Astrocyte of the spinal cord (primary cell): ENCODE measurements at places on chromosomes 2 and 18.

- DNase-seq = peak; percentile 7
Measured at GRCh38 chr2:35428548-35428947, 927.0 kb upstream of the CRIM1 start.

- DNase-seq = no peak
Measured at GRCh38 chr2:44731505-44731904, 210.0 kb upstream of the SIX3 start.

DNA sequence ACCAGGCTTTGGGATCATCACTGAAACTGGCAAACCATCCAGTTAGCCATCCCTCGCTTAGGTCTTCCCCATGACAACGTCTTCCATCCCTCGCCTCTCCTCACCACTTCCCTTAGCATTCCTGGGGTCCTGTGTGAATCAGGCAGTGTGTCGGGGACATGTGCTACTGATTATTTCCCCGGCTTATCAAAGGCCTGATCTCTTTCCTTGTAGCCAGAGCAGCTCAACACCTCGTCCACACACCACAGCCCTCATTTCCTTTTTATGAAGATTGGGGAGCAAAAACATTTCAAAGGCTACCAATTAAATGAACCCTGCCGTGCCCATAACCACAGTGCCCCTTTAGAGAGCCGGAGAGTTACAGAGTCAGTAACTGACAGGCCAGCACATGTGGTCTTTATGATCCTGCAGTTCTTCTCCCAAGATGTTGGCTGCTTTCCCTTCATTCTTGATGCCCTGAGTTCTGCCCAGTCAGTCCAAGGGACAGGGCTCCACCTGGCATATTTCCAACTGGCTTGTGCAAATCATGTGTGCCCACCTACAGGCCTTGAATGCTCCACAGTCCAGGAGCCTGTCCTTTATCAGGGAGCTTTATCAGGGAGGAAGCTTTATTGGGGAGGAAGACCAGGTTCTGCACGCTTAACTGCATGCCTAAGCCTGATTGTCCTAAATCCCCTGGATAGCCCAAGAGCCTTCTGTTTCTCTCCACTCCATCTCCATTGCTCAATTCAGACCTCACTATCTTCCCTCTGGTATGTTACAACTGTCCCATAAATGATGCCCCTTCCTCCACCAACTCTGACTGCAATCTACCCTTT, 343.1 kb downstream of the CYRIA start:
- DNase-seq = no peak

- no peak for DNase-seq
Measured at GRCh38 chr2:16900405-16901025, 234.9 kb upstream of the CYRIA start.

GRCh38 chr2:233007270-233007669, 5.8 kb downstream of the NGEF start:
- no peak for DNase-seq
